ENCODE measurements at places on chromosomes 5 and 9. TPM values are rescaled to one million over a fixed set of nuclear protein-coding genes. Genes with fewer than 3 reads are reported as not detected.
A peak's percentile ranks its signal among the peaks of the same experiment; 100 is the strongest.

NME5 gene
- polyA plus RNA-seq, result 3.6 TPM

PCDHB13 gene
- 3.1 TPM for polyA plus RNA-seq

CCDC180 gene
- 7.4 TPM for polyA plus RNA-seq

LCN15 gene
- not detected for polyA plus RNA-seq

RNF38 gene
- polyA plus RNA-seq, result 35.2 TPM

HRH2 gene
- 2.6 TPM for polyA plus RNA-seq

- no peak for DNase-seq
Measured at GRCh38 chr9:8419596-8420275, 620.2 kb upstream of the DMAC1 start.

GRCh38 chr5:17455942-17456341 lies 42.1 kb upstream of the TAF11L2 start:
- DNase-seq, result no peak

- DNase-seq, result no peak
Measured at GRCh38 chr5:153429761-153430380, 60.6 kb upstream of the GRIA1 start.

DNA sequence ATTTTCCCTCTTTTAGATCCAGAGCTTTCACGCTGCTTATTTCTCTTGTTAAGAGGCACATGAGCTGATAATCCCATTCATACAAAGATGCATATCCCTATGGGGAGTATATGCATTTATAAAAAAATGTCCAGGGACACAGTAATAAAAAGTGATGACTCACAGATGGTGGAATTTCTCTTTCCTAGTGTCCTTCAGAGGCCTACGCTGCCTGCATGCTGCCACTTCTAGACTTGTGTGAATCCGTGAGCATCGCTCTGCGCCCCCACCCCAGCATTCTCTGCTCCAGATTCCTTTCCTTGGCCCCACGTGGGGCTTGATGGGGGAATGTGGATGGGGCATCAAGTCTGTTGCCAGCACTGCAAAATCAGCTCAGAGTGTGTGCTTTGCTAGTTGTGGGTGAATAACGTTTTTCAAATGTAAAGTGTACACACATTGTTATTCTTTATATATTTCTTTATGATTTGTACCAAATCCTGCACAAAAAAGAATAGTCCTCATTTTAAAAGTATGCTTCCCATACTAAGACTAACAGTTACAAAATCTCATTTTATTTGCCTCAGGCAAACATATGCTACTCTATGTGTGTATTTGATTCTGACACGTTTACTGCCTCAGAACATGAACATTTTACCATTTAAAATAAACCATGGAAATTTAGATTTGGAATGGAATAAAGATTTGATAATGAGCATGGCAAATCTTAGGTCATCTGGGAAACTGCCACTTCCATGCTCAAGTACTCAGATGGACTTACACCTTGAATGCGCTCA lies 22.4 kb upstream of the RASGRF2 start:
- no peak for DNase-seq

GRCh38 chr9:113621309-113621791 lies 157.8 kb downstream of the RGS3 start:
- peak; percentile 68 for DNase-seq

DNA sequence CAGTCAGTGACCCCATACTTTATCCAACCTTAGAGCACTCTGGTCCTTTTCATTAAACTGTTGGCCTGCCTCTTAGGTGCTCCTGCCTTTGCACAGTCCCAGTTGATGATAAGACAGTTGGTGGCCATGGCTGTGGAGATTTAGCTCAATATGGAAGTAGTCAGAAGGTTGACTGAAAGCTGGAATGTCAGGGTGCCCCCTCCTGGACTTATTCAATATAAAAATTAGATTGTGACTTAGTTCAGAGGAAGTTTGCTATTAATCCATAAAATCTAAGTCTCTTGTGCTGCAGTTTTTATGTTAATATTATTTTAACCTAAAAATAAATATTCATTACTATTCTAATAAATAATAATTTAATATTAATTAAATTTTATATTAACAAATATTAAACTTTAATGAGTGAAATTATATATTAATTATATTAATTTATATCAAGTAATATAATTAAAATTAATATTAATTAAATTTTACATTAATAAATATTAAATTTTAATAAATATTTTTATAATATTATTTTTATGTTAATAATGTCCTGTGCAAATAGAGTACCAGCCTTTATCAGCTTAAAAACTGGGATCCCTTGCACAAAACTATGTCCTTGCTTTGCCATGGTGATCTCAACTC lies 77.7 kb upstream of the ADAMTSL1 start:
- DNase-seq, result no peak

DNA sequence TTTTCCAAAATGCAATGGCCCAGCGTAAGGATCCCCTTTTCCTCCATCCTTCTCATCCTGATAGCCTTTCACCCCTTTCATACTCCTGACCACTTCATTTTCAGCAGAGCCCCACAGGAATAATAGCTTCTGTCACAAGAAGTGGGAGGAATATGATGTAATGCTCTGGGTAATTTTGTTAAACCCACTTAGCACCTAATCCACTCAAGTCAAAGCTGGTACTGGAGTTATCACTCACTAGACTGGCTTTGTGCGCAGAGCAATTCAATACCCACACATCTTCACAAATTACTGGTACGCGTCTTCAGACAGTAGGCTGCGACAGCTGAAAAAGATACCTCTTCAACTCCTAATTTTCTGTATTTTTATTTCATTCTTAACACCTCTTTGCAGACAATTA lies 2232.8 kb upstream of the WWC1 start:
- no peak for DNase-seq

DNA sequence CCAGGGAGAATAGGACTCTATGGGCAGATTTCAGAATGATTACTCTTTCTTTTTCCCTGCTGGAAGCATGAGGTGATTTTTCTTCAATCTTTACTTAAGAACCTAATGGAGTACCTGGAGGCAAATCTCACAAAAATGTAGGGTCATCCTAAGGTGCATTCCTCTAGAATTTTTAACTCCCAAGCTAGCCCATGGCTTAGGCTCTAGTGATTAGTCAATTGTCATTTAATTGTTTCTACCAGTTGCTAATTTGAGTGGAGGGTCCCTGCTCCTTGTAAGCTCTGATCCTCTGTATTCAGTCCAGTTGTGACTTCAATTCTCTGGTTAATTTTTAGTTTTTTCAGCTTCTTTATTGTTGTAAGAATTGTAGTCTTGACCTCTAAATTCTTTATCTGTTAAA lies 467.0 kb downstream of the HTR1A start:
- no peak for DNase-seq

DNA sequence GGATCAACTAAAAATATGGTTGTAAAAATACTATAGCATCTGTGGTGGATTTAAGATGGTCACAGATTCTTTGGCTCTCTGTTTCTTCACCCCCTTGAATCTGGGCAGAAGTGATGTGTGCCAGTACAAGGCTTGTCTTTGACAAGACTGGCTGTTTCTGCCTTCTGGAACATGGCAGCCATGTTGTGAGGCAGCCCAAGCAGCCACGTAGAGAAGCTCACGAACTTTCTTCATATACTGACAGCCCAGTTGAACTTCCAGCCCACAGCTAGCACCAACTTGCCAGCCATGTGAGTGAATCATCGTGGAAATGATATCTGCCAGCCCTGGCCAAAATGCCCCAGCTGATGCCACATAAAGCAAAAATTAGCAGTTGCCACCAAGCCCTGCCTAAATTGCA lies 110.8 kb downstream of the BOD1 start:
- no peak for DNase-seq

DNA sequence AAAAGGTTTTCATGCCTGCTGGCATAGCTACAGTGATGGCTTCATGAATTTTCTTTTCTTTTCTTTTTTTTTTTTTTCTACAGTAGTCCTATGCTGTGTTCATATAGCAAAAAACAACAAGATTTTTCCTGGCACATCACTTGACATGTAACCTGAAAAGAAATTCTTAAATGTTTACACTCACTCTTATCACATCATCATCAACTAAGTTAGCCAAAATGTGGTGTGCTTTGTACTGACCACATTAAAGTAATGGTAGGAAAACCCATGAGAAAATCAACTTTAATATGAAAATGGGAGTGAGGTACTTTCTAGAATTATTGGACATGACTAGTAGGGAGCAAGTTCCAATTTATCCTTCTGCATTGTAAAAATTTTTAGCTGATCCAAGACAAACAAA lies 146.7 kb downstream of the SSBP2 start:
- no peak for DNase-seq

GRCh38 chr9:110255034-110255462 lies 1.3 kb downstream of the TXN start:
- DNase-seq, result no peak

DNA sequence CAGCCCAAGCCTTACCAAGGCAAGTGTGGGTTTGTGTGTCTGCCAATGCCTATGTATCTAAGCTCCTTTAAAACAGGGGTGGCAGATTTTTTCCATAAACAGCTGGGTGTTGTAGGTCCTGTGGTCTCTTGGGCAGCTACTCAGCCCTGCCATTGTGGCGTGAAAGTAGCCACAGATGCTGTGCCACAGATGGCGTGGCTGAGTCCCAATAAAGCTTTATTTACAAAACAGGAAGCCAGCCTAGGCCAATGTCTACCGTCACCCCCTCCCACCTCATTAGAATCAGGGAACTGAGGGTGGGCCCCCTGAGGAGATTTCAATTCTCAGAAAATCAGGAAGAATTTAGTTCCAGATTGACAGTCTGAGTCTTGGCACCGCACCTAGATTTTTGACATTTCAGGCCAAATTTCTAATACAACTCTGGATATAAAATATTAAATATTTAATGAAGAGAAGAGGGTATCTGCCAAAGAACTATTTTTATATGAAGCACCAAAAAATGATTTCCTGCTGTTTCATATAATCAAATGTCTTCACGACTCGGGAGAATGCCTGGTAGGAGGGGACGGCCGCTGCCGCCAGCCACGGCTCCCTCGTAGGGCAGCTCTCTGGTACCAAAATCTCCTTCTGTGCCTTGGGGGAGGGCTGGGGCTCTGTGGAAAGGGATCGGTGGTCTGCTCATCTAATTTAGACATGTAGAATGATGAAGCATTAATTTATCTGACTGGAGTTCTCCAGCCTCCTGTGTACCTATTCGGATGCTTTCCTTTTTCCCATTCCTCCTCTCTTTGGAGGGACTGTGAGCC lies 420.9 kb downstream of the IRX2 start:
- no peak for DNase-seq

- no peak for DNase-seq
Measured at GRCh38 chr9:69535911-69536310, 136.3 kb downstream of the APBA1 start.

GRCh38 chr9:28718226-28718625 lies 1144.9 kb upstream of the C9orf72 start:
- no peak for DNase-seq

DNA sequence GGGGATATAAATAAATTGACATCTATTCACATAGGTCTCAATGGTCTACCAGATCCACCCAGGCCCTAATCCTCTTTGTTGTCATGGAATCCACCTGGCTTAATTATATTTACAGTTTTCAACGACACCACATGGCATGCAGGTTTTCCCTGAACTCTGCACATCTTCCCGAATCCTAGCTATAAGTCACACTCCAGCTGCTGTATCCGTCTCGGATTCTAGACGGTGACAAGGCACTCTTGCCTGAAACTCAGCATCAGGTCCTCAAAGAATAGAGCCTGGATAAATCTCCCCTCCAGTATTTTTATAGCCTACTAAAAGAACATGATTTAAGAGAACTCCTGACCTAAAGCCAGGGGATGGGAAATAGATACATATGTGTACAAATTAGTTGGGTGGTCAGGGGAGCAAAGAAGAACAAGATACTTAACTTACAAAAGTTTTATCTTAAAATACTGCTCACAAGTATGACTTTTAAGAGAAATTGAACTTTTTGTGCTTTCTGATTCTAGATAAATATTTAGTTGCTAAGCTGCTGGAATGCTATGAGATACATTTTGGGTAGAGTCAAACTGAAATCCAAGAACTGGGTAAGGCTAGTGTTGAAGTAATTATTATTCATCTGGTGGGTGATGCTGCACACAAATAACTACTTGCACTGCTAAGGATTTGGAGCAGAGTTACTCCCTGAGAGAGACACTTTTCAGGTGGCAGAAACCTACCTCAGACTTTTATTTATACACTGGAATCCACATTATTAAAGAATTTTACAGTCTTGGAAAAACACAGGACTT lies 187.3 kb downstream of the EFNA5 start:
- no peak for DNase-seq

GRCh38 chr9:120985819-120986222 lies 59.2 kb upstream of the TRAF1 start:
- no peak for DNase-seq

DNA sequence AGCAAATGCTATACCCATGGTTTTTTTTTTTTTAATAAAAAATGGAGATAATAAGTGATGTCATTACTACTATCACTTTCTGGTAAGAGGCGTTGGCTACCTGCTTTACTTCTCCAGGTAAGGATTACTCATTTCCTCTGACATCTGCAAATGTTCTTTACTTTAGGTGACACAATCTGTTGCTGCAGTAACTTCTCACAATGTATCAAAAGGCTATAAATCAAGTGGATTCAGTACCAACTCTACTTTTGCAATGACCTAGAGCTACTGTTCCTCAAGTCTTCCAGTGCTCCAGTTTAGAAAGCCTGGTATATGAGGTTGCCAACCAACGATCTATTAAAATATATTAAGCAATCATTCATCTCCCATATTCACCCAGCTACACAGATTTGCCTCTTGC lies 129.1 kb downstream of the PLK2 start:
- no peak for DNase-seq

- no peak for DNase-seq
Measured at GRCh38 chr5:139654871-139655491, 6.8 kb downstream of the CXXC5 start.

DNA sequence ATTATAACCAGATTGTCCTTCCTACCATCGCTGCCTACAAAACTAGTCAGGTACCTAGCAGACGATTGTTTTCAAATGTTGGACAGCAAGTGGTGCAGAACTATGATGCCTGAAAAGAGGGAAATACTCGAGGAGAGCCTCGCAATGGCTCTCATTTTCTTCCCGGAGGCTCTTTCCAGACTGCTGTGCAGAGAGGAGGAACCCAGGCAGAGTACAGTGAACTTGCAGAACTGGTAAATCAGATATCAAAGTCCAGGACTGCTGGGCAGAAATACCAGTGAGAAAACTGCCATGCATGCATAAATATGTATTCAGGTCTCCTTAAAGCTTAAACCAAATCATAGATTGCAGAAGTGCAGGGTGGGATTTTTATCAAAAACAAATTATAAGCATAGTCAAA lies 26.4 kb upstream of the UGT3A1 start:
- DNase-seq, result no peak

- DNase-seq, result no peak
Measured at GRCh38 chr9:30937106-30937505, 1447.3 kb upstream of the ACO1 start.

GRCh38 chr5:74361406-74362358 lies 278.8 kb downstream of the ENC1 start:
- DNase-seq, result no peak
